Activated CD4-positive, alpha-beta T cell treated with anti-CD3 and anti-CD28 coated beads, Interleukin-2, amount 50 U/mL, for 4 hours (primary cell): ENCODE measurements at places on chromosomes 3 and 15.

DNA sequence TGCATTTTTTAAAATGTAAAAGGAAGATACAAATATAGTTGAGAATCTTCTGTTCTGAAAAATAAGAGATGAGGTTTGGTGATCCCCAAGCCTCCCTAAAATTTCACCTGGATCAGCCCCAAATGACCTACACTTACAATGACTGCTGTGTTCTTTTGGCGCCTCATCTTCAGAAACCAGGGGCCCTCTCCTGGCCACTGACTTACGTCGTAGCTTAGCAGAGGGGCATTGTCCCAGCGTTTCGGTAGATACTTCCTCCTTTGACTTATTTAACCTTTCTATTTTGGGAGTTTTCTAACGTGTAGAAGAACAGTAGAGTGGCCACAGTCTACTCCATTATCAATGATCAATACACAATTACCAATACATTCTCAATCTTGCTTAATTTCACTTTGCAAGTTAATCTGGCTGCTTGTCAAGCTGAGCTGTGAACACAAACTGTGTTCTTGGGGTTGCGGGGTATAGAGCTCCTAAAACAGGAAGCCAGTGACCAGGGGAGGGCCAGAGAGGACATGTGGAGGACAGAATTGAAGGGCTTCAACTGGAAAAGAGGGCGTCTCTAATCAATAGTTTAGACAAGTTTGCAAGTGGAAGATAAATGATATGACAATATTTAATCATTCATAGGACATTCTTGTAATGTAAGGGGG, 419.5 kb downstream of the LPP start:
- DNase-seq: no peak

DNA sequence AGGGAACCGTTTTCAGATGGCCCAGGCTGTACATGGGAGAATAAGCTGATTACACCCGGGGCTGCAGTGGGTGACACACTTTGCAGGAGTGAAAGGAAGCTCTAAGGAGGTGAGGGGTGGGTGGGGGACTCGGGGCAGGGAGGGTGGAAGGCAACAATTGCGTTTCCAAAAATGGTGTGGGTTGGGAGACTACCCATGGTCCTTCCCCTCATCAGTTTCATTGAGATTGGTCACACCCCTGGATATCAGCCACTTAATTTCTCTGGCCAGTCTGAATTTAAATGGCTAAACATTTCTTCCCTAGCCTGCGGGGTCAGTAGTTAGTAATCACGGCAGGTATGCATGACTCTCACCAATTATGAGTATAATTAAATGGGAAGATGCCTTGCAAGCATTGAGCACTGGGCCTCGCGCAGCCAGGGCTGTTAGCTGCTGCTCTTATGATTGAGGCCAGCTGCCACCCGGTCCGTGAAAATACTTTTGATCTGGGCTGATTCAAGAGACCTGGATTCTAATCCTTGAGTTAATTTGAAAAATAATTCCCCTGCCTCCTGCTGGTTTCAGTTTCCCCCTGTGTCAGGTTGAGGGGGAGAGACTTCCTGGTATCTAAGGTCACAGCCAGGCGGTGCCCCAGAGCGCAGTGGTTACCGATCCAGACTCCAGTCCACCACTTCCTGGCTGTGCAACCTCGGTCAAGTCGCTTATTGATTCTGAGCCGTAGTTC, 23.3 kb downstream of the SLC6A6 start:
- no peak for DNase-seq

- DNase-seq: no peak
These were observed 18.2 kb downstream of the OR5K4 start for GRCh38 chr3:98371853-98372252.

- no peak for DNase-seq
These were observed 56.6 kb downstream of the BBX start for GRCh38 chr3:107579371-107579770.

DNA sequence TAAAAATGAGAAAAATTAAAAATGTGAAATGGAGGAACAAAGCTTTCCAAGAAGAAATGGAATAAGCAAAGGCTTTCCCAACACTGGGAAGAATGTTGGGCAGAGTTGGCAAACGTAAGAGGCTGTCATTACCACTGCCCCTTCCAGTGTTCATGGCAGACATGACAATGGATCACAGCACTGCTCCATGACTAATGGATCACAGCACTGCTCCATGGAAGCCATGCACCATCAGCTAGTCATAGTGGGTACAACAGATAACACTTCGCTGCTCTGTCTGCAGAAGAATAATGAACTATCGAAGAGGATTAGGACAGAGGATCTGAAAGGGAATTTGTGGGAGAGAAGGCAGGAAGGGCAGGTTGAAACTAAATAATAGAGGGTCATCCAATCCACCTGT, 5.0 kb downstream of the CAV3 start:
- DNase-seq: no peak

DNA sequence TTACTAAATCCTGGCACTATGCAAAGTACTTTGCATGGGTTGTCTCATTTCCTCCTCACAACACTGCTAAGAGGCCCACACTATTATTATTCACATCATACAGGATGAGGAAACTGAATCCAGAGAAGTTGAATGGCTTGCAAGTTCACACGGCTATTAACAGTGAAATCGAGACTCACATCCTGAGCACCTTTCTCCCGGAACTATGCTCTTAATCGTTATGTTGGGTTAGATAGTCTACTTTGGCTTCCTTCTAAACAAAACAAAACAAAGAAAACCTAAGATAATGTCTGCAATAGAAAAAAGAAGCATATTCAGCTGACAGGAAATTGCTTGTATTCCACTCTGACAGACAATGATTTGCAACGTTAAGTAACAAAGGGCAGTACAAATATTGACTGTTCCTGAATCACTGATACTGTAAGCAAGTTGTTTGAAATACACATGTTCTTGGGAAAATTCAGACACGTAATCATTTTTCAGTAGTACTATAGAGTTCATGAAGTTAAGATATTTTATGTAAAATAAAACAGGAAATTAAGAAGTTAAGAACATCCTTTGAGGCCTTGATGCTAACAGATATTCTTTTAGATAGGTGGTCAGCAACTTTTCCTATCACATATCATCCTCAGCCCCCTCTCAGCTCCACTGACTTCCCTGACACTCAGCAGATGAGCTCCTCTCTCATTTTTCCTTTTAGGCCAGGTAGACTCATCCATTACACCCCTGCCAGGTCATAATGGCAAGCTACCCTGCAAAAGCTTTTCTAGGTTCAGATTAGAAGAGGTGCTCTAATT, 40.7 kb downstream of the C2CD4B start:
- no peak for DNase-seq

DNA sequence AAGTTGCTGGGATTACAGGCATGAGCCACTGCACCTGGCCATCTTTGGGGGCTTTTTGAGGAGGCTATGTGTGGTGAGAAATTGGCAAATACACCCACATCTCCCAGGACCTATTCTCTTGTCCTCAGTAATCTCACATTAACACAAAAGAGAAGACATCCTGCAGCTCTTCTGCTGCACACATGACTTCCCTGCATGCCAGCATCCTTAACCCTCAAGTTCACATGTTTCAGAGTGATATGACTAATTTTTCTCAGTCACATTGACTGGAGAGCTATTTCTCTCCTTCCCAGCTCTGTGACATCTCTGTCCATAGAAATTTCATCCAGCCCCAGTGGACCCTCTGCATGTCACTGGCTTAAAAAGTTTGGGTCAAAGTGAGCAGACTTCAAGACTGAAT, 1.9 kb upstream of the SKIC8 start:
- DNase-seq: no peak

DNA sequence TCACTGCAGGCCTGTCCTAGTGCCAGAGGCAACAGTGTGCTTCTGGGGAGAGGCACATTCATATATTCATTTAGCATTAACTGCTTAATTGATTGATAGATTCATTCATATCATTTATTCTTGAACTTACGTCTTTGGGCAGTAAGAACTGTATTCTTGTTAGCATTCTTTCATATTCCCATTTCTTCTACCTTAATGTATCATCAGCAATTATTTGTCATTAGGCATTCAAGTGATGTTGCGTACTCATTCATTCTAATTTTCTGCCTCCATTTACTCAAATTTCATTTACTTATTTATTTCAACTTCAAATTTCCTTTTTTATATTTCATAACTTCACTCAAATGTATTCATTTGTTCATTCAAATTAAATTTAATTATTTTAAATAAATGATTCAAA, 31.5 kb upstream of the CCR4 start:
- DNase-seq: no peak

DNA sequence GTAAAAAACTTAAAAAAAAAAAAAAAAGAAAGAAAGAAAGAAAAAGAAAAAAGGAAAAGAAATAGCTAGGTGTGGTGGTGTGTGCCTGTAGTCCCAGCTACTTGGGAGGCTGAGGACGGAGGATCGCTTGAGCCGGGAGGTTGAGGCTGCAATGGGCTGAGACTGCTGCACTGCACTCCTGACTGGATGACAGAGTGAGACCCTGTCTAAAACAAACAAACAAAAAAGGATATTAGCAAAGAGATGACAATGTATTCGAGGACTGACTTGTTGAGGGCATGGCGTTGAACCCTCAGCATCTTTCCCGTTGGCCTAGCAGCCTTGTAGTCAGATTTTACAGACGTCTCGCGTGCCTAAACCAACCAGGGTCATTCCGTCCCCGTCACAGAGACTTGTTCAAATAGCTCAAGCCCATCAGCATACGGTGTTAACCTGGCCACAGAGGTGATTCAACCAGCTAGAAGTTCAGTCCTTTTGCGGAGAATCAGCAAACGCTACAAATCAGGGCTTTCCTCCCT, 528 bp upstream of the NIT2 start:
- peak; percentile 4 for DNase-seq

- no peak for DNase-seq
These were observed 121.4 kb upstream of the ATP11B start for GRCh38 chr3:182671942-182672341.

DNA sequence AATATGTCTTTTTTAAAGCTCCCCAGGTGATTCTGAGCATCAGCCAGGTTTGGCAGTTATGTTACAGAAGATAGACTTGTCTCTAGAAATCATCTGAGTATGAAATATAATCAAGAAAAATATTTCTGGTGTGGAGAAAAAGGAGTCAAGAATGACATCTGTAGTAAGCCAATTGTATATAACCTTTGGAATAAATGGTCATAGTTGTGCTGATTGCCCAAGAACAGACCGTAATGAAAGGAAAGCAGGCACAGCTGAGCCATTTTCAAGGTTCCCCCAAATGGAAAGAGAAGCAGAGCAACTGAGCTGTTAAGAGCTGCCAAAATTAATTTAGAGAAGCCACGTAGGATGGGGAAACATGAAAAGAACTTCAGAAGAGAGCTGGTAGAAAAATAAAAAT, 26.6 kb downstream of the GOLM2 start:
- DNase-seq: no peak

GRCh38 chr3:141308588-141309218, 59.6 kb upstream of the ZBTB38 start:
- no peak for DNase-seq

GRCh38 chr15:58311556-58311955, 120.2 kb upstream of the LIPC start:
- no peak for DNase-seq

DNA sequence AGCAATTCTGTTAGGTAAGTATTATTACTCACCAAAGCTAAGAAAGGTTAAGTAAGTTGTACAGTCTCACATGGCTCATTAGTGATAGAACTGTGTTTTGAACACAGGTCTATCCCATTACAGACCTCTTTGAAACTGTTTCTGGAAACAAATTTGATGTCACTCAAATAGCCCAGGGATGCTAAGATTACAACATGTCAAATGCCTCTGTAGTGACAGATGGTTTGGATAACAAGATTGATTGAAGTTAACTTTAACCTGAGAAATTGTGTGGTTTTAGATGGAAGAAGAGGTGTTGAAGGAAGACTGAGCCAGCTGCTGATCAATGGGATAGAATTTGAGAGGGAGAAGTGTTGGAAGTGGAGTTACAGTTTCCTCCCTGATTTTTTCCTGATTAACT, 72.5 kb downstream of the SYN2 start:
- DNase-seq: no peak

DNA sequence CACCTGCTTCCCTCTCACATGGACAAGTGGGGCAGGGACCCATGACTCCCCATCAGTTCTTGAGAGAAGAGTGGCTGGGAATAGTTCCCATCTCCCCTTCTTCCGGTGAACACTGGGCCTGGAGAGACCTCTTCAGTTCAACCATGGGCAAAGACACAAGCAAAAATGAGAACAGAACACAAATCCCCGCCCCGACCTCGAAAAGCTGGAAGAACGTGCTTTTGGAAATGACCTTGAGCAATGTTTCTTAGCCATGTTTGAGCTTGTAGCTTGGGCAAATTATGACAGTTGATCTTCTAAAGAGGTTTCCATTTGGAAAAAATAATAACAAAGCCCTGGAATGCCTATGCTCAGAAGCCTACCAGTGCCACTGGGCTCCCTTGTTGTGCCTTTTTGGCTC, 59.0 kb downstream of the FAM174B start:
- DNase-seq: no peak

DNA sequence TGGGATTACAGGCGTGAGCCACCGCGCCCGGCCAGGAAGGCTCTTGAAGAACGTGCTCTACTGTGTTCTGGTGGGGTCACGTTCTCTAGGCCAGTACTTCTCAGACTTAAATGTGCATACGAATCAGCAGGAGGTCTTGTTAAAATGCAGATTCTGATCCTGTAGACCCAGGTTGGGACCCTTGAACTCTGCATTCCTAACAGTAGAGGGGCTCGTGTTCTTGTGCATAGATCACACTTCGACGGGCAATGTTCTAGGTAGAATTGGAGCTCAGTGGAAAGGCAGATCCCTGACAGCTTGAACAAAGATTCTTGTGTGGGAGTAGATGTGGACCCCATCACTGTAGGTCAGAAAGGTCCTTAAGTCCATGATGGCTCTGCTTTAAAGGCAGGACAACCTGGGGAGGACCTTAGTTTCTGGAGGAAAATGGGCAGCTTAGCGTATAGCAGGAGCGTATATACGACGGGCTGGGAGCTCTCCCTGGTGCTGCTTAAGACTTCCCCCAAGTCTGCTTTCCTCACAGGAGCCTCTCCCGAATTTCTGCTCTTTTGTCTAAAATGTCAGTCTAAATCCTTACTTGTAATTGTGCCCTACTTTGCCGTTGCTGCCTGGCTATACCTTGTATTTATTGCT, 16.9 kb upstream of the FAM81A start:
- DNase-seq: no peak

DNA sequence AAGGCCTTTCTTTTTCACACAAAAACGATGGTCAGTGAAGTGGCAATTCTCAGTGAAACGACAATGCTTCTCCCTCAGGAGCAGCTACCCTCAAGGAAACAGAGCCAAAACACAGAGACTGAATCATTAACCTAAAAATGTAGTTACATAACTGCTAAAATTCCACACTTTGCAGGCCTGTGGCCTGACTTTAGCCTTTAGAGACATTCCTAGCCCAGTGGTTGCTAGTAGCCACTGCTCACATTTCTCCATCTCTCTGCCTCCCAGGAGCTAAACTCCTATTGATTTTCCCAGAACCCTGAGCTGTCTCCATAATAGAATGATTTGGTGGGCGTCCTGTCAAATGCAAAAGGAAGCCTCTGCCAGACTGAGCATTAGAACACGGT, 630.1 kb upstream of the KCNMB2 start:
- DNase-seq: no peak

- no peak for DNase-seq
These were observed 41.1 kb downstream of the THBS1 start for GRCh38 chr15:39621976-39622375.
